ENCODE measurements at places on chromosomes 7 and 10. TPM values are rescaled to one million over a fixed set of nuclear protein-coding genes. Genes with fewer than 3 reads are reported as not detected.

DNA sequence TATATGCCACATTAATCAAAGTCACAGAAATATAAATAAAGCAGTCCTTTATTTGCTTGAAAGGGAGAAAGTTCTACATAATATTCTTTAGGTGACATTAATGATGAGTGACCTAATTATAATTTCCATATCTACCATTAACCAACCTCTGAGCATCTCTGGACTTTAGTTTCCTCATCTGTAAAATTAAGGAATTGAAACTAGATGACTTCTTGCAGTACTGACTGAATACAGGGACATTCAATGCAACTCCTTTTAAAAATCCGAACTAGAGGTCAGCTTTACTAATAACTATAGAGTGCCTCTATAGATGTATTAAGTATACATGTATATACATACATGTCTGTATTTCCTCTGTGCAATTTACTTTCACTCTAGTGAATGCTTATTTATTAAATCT lies 3.9 kb downstream of the FMC1 start:
- peaks cover 13% of the 10 kb centered on the region for H3K4me1 ChIP-seq
- peaks cover 16% of the 10 kb centered on the region for H3K36me3 ChIP-seq
- no peak overlapping the region for H3K27ac ChIP-seq
- H3K4me3 ChIP-seq: no peak overlapping the region
- DNase-seq: no peak

DNA sequence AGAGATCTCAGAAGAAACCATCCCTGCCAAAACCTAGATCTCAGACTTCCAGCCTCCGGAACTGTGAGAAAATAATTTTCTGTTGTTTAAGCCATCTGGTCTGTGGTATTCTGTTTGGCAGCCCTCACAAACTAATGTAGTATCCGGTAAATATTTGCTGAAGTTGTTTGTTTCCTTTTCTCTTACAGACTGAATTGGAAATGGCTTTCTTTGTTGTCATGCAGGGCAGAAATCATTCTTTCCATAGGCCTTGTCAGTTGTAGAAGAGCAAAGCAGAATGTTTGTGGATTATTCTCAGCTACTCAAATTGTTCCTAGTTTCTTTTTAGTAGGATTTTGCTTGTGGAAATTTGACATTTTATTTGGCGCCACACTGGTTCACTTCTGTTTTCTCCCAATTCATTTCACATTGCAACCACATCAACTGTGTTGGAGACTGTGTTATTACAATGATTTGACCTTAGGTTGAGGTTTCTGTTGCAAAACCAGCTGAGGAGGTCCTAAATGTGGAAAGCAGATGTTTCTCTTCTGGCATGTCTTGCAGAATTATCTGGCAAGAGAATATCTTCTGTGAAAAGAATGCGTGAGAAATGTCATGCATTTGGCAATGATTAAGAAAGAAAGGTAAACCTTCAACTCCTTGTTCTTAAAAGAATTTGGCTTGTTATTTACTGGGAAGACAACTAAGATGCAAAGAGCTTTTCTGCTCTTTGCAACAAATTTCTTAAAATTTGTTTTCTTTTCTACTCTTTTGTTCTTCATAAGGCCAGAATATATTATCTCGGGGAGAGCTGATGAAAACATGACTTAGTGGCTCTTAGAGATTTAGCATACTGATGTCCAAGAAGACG lies 25.8 kb downstream of the ACTA2 start:
- H3K27me3 ChIP-seq: no peaks in the 10 kb centered on the region
- H3K4me3 ChIP-seq: no peak overlapping the region
- no peaks in the 10 kb centered on the region for H3K36me3 ChIP-seq
- no peaks in the 10 kb centered on the region for H3K4me1 ChIP-seq
- DNase-seq: no peak

GRCh38 chr10:91897421-91897820 lies 11.9 kb downstream of the FGFBP3 start:
- no peak for DNase-seq
- no peak overlapping the region for H3K27ac ChIP-seq
- no peaks in the 10 kb centered on the region for H3K4me1 ChIP-seq
- H3K4me3 ChIP-seq: no peak overlapping the region
- H3K36me3 ChIP-seq: no peaks in the 10 kb centered on the region
- no peaks in the 10 kb centered on the region for H3K27me3 ChIP-seq

DNA sequence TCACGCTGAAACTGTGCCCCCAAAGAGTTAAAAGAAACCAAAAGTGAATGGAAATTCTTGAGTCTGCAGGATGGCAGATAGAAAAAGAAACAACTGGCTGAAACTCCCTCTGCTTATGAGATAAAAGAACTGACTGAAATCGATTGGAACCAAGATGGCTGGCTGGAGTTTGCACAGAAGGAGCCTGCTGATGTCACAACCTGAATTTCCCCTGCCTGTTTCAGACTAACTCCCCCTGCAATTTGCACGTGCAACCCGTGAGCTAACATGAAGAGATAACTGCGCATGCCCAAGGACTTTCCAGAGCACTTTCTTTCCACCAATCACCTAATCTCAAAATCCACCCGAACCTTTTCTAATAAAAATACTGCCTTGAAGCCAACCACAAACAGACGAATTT lies 435.5 kb downstream of the CALN1 start:
- H3K4me3 ChIP-seq: no peak overlapping the region
- DNase-seq: no peak
- no peaks in the 10 kb centered on the region for H3K27me3 ChIP-seq

Gene SFRP4
- not detected for total RNA-seq

Gene ERVW-1
- total RNA-seq: not detected

Gene DYNC1I1
- total RNA-seq: 0.61 TPM

Gene CALML3
- total RNA-seq: not detected

Gene TNS3
- 1.4 TPM for total RNA-seq

Gene CROT
- total RNA-seq: 15.2 TPM

All from naive thymus-derived CD4-positive, alpha-beta T cell (primary cell).